NCI-H345 (cell line): ENCODE measurements at places on chromosomes 2 and 18.

DNA sequence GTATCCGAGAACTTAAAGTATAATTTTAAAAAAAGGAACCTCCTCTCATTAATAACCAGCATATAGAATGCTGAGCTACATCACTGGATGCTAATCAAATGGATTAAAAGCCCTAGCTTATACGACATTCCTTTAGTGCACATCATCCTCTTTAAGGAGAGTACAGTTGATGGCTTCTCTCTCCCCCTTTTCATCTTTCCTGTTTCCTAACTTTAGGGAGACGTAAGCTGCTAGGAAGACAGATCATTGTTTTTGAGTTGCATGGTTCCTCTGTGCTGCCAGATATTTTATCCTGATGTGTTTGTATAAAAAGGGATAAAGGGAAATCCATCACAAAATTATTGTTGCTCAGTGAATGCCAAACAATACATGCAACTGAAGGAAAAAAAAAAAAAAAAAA lies 94.2 kb downstream of the SLC8A1 start:
- no peak for DNase-seq

DNA sequence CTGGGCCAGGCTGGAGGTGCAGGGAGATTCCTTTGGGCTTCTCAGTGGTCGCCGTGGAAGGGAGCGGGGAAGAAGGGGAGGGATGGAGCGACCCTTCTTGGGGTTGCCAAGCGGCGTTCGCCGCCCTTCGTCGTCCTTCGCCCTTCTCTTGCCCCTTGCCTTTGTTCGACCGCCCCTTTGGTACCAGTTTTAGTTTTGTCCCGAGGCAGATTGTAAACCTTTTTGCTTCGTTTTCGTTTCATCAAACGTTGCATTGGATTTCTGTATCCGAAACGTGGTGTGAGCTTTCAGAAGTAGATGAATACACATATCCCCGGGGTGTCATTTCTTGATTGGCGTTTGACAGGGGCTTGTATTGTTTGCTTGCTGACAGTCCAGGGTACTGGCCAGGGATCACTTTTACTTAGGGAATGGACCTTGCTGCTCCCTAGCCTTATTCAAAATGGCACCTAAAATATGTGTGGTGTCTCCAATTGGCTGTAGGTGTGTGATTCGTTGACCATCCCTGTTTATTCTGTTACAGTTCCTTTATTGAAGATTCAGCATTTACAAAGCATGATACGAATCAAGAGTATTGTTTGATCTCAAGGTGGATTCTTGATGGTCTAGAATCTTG lies 788 bp downstream of the USP14 start:
- DNase-seq: peak; percentile 7

DNA sequence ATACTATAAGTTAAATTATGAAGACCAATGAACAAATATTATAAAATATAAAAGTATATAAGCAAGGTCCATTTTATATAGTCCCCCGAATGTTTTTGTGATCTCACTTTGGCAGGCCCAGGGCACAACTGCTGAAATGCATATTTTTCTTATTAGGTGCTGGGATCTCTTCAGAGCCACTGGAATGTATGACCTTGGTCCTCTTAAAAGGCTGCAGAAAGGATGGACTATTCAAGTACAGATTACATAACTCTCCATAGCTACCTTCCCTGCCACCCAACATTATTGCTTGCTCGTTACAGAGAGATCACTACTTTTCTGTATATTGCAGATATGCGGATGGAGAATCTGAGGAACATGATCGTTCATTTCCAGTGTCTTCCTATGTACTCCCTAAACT lies 925.6 kb upstream of the CELF4 start:
- DNase-seq: no peak

DNA sequence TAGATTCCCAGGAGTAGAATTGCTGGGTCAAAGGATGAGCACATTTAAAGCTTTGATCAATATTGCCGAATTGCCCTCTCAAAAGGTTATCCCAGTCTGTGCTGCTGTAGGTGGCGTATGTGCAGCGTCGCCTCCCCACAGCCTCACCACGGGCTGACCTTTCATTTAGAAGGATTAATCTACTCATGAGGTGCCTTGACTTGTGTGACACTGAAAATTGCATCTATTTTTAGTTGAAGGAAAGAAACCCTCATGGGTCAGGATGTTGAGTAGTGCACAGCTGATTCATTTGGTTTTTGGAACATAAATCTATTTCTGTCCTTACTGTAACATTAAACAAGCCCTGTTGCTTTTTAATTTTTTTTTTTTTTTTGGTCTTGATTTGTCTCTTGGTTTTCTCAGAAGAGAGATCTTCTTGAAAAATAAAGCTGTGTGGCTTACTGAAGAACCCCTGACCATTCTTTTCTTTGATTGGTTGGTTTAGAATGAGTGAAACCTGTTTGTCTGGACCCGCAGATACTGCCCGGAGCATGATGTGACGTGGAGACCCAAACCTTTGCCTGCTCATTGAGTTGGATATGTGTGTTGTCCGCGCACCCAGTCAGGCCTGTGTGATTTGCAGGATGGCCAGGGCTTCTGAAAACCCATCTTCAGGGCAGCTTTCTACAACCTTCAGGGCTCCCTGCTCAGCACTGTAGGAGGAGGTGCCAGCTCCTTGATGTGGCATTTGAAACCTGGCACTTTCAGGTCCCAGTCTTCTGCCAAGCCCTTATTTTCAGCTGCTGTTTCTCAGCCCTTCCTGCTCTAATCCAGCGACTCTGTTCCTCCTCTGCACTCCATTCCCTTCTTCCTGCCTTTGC lies 61.0 kb downstream of the LPIN1 start:
- DNase-seq: no peak

DNA sequence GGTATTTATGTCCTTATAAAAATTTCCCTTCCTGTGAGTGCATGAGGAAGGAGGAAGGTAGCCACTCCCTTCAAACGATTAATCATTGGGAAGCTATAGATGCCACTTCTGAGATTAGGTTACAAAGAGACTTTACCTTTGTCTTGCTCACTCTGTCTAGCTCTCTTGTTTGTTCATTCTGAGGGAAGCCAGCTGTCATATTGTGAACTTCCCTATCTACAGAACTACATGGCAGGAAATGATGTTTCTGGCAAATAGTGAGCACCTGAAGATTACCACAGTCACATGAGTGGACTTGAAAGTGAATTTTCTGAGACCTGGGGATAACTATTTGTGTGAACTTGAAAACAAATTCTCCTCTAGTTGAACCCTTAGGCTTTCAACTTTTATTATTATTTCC lies 776.8 kb downstream of the CCDC85A start:
- DNase-seq: peak; percentile 2

GRCh38 chr2:240892356-240892755 lies 3.6 kb downstream of the MAB21L4 start:
- DNase-seq: no peak

- DNase-seq: no peak
These were observed 110.2 kb upstream of the ITGB6 start for GRCh38 chr2:160310118-160310828.

- no peak for DNase-seq
These were observed 29.5 kb upstream of the SMAD7 start for GRCh38 chr18:48979944-48980890.

- no peak for DNase-seq
These were observed 321.1 kb downstream of the PIK3C3 start for GRCh38 chr18:42275949-42276730.

DNA sequence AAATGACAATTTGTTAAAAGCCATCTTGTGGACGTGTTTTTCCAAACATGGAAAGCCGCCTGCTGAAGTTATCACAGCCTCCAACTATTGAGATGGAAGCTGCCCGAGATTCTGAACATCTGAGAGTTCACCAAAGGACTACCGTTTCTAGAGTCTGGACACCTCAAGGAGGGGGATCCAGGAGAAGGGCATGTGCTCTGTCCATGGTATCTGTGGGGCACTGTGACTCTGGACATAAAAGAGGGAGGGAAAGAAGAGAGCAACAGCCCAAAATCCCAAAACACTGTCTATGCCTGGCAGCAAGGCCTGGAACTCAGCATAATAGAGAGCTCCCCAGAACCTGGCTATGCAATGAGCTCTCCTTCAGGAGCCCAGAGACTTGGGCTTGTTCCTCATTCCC lies 319.9 kb downstream of the EN1 start:
- no peak for DNase-seq

DNA sequence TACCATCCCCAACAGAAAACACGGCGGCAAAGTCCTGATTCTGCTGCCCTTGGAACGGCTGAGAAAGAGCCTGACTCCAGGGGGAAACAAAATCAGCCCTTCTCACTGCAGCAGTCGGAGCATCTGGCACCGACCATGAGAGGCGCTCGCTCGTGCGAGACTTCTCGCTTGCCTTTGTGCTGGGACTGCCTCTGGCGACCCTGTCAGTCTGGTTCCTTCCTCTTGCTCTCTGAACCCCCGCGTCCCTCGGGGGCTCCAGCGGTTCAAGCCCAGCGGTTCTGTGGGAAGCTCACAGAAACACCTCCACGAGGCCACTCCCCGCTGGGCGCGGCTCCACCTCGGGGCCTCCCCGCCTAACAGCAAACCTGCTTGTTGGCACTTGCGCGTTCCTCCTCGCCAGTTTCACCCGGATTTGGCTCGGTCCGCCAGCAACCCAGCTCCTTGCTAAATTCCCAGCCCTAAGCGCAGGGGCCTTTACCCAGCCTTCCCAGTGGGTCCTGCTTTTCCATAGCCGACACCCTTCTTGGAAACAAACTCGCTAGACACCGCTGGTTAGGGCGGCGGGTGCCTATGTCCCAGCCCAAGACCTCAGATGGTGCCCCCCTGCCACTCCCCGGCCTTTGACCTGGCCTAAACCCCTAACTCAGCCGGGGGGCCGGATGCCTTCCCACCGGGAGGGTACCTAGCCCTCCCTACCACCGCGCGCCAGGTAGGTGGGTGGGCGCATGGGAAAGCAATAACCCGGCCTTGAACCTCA lies 2.2 kb downstream of the RND3 start:
- peak; percentile 85 for DNase-seq

GRCh38 chr2:239930378-239930777 lies 94.8 kb downstream of the NDUFA10 start:
- DNase-seq: no peak

DNA sequence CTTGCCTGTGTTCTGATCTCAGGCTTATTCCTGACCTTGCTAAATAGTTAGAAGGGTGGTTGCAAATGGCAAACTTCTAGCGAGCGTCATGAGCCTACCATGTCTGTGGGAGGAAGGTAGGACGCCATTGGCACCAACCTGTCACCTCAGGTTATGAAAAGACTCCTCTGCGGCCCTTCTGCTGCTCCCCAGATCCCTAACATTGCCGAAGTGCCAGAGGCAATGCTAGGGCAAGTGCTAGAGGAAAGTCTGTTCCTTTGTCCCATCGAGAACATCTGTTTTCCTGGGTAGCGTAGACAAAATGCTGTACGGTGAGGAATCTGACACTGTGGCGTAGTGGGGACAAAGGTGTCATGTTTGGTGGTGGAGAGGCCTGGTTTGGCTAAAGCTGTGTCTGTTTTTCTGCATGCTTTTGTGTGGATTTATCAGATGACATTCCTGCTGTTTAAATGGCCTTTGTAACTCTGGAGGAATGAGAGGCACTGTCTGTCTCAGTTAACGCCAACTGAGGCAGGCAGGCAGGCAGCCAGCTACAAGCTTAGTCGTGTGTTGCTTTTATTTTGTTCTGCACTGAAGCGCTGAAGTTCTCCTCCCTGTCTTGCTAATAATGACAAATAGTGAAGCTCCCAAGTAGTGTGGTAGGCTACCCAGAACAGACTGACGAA lies 94.1 kb downstream of the PRPF40A start:
- no peak for DNase-seq

DNA sequence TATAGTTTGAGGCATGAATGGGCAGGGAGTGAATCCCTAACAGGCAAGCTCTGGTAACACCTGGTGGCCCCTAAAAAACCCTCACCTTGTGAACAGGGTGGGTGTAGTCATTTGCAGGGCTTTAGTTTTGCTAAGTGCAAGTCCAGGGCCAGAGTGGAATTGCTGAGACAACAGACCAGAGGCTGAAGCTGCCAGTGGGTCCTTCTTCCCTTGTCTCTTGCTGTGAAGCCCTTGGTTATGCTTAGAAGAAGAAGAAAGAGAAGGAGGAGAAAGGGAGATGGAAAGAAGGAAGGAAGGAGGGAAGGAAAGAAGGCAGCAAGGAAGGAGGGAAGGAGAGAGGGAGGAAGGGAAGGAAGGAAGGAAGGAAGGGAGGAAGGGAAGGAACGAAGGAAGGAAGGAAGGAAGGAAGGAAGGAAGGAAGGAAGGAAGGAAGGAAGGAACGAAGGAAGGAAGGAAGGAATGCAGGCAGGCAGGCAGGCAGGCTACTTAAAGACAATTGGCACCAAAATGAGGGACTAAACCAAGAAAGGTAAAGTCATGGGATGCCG lies 45.8 kb downstream of the SMAD7 start:
- no peak for DNase-seq

GRCh38 chr2:232587512-232587911 lies 37.0 kb downstream of the EIF4E2 start:
- no peak for DNase-seq

DNA sequence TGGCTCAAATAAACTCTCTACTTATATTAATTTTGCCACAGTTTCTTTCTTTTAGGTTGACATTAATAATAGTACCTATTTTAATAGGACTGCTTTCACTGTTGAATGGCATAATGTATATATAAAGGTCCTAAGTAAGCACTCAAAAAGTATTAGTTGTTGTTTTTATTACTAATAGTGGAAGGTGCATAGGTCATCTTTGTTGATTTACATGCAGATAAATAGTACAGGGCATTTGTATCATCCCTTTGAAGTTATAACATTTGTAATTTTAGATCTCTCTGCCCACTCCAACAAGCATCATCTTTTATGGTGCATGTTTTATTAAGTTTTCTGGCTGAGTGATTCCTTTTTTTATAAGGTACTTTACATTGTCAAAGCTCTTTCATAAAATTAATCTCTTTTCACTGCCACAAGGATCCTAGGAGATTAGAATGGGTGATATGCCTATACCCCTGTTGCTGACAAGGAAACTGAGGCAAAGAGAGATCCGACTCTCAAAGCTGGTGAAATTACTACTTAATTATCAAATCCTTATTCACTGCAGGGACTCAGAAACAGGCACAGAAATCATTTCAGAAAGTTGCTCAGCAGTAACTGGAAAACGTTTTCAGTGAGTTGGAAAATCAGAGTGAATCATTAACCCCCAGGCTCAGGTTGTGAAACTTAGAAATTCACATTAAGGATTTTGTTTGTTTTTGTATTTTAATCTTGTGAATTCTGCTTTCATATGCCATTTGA lies 299.6 kb downstream of the AGPS start:
- DNase-seq: no peak

GRCh38 chr2:176643646-176644045 lies 374.4 kb downstream of the MTX2 start:
- DNase-seq: peak; percentile 77

DNA sequence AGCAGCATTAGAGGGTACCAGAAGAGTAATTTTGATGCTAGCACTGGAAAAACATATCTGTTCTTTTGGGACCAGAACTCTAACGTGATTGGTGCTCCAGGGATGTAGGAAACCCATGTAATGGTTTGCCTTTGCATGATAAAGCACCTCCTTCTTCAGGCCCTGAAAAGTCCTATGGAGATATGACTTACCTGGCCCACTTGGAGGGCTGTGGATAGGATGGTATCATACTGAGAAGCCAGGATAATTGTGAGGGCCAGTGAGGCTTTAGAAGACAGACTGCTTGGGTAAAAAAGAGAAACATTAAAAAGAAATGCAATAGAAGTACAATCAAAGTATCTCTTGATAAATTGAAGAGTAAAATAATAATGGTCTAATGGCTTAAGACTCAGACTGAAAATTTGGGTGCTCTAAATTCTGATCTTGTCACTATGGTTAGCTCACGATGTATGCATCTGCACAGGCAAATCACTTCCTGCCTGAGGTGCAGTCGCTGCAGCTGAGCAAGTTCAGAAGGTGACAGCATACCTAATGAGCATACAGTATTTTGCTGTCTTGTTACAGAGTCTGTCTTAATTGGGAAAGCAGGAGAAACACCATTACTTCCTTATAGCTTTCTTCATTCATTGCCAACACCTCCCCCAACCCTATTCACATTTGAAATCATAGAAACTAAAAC lies 371.5 kb downstream of the NUP35 start:
- DNase-seq: no peak

GRCh38 chr2:45311559-45311958 lies 299.5 kb downstream of the SRBD1 start:
- no peak for DNase-seq
